ENCODE measurements at places on chromosomes 3 and 15.

DNA sequence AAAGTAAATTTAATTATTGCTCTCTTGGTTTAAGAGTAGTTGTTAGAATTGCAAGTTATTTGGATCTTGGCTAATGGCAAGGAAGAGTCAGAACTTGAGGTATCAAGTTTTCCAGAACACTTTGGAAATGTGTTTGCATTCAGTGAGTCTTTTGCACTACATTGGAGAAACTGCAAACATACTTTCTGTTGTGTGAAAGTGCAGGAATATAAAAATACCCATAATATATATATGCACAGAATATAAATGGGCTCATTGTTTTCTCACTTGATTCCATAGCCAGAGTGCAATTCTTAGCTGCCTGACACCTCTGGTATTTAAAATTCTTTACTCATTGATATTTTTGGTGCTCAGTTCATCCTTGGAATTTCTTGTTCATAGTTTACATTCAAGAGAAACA, 92.9 kb downstream of the HCN4 start:
- no peak for DNase-seq

DNA sequence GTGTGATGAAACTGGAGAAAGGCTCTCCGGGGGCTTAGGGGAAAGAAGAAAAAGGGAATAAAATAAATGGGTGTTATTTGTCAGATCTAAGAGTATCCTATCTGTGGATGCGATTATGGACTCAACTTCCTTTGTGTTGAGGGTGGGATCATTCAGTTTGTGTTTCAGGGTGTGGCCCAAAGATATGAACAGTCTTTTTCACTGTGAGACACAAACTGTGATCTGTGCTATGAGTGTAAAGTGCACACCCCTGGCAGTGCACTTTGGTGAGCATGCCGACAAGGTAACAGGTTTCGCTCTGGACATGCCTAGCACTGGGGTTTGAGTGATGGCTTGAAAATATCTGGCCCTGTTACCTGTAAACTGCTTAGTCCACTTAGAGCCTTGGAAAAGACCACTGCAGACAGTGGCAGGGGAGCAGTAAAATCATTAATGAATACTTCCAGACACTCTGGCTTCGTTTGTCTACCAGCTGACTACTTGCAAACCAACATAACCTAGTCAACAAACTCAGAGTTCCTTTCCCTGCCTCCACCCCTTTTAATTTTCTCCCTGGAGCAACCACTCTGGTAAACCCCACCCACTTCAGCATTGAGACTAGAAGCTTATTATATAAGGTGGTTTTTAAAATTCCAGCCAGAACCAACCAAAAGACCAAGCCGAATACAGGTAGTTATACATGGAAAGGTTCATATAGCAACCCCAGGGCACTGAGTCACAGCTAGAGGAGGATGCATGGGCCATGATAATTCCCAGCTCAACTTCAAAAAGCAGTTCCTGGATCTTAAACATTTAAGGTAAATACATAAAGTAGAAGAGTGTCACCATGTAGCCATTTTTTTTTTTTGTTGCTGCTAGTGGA, 55.1 kb downstream of the TAMM41 start:
- DNase-seq, result peak; percentile 37

DNA sequence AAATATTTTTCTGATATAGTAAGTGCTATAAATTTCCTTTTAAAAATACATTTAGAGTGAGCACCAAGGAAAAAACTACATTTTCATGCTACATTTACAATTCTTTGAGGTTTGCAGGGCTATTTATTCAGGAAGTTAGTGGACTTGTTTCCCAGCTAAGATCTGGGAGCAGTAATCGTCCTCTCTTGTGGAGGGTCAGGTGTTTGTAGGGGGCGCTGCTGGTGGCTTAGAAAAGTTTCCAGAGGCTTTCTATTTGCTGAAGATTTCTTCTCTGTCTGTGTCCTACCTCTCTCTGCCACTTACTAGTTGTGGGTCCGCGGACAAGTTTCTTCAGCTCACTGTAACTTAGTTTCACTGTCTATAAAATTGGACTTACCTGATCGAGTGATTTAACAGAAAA, 163.9 kb downstream of the PEX5L start:
- no peak for DNase-seq

- DNase-seq, result no peak
These were observed 309.0 kb downstream of the ULK4 start for GRCh38 chr3:41652931-41653330.

DNA sequence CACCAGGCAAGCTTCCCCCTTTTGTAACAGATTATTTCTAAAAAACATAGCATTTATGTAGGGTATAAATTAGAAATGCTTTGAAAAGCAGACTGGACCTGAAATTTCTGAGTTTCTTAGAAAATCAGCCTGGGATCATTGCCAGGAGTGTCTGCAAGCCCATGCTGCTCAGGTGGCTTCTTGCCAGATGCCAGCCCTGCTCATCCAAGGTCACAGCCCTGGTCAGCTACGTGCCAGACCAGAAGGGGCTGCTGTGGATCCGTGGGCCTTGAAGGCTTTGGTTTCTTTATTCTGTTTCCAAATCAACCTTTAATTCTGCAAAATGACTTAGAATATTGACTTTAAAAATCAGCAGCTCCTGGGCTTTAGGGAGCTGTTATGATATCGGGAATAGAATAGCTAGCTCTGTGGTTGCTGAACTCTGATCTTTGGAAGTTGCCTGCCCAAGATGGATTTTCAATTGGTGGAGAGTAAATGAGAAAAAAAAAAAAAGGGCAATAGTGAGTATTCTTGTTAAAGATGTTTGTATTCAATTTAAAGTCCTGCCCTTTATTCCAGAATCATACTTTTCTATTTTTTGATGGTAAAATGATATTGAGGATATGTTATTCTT, 370.1 kb upstream of the ONECUT1 start:
- no peak for DNase-seq

DNA sequence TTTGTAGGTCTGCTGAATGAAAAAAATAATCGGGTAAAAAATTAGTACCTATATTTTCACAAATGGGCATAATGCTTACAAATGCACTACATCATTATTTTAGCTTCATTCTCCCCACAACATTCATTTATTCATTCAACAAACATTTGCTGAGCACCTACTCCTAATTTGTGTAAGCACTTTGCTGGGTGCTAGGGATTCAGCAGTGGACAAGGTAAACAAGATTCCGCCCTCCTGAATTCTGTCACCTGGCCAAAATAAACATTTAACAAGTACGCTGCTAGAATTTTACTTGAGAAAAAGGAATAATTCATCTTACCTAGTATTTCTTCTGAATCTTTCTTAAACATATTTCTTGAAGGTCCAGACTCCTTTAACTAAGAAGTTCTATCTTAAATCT, 72.1 kb downstream of the TIGIT start:
- peak; percentile 17 for DNase-seq

GRCh38 chr3:34258271-34258998, 460.0 kb downstream of the PDCD6IP start:
- DNase-seq, result no peak

GRCh38 chr3:30199096-30199759, 407.2 kb upstream of the TGFBR2 start:
- DNase-seq, result peak; percentile 40

GRCh38 chr3:119810018-119810435, 28.1 kb downstream of the NR1I2 start:
- peak; percentile 15 for DNase-seq

GRCh38 chr3:185929192-185930151, 8.3 kb downstream of the TRA2B start:
- peak; percentile 87 for DNase-seq

DNA sequence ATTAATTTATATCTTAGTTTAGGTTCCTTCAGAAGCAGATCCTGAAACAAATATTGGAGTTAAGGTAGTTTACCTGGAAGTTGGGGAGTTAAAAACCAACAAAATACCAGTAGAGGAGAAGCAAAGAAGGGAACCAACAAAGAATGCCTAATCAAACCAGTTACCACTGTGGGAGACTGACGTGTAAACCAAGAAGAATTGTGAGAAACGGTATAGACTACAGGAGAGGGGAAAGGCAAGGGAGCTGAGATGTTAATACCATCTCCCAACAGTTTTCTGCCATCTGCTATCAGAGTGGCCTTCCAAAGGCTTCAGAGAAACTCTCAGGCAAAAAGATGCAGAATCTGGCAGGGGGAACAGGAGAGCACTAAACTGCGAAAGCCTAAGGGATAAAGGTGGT, 53.5 kb downstream of the BFSP2 start:
- DNase-seq, result no peak

GRCh38 chr3:48013288-48013980, 2.8 kb downstream of the MAP4 start:
- DNase-seq, result peak; percentile 70

GRCh38 chr15:47517737-47518136, 199.6 kb upstream of the SEMA6D start:
- no peak for DNase-seq

GRCh38 chr3:78322780-78323179, 1282.9 kb downstream of the ROBO2 start:
- no peak for DNase-seq

- DNase-seq, result peak; percentile 66
These were observed 17.7 kb downstream of the CRTAP start for GRCh38 chr3:33131331-33132018.

DNA sequence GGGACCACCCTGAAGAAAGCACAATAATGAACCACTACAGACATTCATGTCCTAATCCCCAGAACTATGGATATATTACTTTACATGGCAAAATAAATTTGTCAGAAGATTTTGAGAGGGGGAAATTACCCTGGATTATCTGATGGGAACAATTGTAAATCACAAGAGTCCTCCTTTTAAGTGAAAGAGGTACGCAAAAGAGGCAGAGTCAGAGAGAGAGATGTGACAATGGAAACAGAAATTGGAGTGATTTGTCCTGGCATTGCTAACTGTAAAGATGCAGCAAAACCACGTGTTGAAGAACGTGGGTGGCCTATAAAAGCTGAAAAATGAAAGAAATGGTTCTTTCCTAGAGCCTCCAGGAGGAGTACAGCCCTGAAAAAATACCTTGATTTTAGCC, 1121.4 kb upstream of the ALCAM start:
- DNase-seq, result no peak

- DNase-seq, result no peak
These were observed 4.2 kb upstream of the MEIS2 start for GRCh38 chr15:37104424-37104981.

DNA sequence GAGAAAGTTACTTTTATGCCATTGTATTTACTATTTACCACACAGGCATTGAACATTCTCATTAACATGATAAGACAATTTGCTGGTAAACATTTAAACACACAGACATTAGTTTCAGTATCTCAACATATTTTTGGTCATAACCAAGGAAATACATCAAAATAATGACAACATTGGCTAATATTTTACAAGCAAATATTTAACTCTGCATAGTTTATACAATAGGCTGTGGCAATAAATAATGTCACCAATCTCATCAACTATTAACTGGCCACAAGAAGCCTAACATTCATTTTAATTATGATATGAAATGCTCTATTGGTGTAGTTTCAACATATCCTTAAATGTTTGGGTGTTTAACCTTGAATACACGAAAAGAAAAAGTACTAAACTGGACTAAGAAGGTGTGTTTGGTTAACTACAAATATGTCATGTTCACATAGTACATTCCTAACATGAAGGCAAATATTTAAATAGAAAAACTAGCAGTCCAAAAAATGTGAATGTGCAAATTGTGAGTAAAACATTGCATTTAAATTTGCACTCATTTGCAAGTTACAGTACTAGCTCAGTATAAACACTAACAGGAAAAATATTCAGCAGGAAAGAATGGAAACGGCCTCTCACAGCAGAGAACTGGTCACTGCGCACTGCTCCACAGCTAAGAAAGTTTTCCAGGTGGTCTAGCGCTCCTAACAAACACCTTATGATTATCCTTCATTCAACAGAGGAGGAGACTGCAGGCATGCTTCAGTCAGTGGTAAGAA, 106.6 kb downstream of the GLDN start:
- no peak for DNase-seq

DNA sequence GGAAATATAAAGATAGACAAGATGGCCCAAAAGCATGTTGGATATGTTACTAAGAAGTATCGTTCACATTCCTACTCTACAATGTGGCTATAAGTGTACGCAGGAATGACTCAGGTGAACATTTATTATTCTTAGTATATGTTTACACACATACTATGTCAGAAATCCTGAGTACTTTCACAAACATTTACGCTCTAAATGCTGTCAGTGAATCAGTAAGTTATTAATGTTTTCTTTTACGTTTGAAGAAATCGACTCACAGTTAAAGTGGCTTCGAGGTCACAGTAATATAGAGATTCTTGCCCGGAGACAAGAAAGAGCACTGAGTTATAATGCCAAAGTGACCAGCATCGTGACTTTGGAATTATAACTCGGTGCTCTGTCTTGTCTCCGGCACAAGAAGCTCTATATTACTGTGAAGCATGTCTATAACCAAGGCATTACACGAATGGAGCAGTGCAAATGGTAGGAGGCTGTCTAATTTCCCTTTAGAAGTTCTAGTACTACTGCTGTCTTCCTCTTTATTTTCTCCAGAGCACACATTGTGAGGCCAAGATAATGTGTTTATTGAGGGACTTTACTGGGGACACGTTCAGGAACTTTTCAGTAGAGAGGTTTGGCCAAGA, 61.8 kb upstream of the P3H2 start:
- peak; percentile 92 for DNase-seq

- no peak for DNase-seq
These were observed 194.3 kb upstream of the C2CD4B start for GRCh38 chr15:62359416-62359815.

All from bronchial epithelial cell (primary cell).